ENCODE measurements at places on chromosomes 6 and 20. TPM values are rescaled to one million over a fixed set of nuclear protein-coding genes. Genes with fewer than 3 reads are reported as not detected.

The MOXD1 gene
- total RNA-seq, result not detected

The SYCP2L gene
- total RNA-seq, result not detected

The SYTL3 gene
- 163 TPM for total RNA-seq

The BPIFA1 gene
- not detected for total RNA-seq

The MAD2L1BP gene
- total RNA-seq, result 31.7 TPM

The HUS1B gene
- 0.40 TPM for total RNA-seq

The NECAB3 gene
- 13.7 TPM for total RNA-seq

The PACRG gene
- not detected for total RNA-seq

The MTFR2 gene
- 23.9 TPM for total RNA-seq

The RAET1L gene
- not detected for total RNA-seq

All from activated CD8-positive, alpha-beta T cell treated with anti-CD3 and anti-CD28 coated beads for 36 hours (primary cell).